RPMI7951 (cell line): ENCODE measurements at places on chromosomes 2 and 18.

DNA sequence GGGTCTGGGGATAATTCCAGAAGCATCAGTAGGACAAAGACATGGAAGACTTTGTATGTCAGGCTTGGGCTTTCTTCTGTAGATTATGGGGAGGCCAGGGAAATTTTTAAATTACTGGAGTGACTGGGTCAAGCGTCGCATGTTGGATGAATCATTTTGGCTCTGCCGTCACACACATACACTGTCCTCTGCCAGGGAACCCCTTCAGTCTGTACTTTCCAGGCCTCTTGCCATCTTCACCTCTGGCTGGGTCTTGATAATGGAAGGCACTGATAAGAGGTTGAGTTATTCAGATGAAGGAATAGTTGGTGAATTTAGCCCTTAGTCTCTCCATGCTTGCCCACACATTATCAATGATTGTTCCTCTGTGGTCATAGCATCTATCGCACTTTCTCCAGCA lies 895.1 kb upstream of the CELF4 start:
- no peak for DNase-seq

DNA sequence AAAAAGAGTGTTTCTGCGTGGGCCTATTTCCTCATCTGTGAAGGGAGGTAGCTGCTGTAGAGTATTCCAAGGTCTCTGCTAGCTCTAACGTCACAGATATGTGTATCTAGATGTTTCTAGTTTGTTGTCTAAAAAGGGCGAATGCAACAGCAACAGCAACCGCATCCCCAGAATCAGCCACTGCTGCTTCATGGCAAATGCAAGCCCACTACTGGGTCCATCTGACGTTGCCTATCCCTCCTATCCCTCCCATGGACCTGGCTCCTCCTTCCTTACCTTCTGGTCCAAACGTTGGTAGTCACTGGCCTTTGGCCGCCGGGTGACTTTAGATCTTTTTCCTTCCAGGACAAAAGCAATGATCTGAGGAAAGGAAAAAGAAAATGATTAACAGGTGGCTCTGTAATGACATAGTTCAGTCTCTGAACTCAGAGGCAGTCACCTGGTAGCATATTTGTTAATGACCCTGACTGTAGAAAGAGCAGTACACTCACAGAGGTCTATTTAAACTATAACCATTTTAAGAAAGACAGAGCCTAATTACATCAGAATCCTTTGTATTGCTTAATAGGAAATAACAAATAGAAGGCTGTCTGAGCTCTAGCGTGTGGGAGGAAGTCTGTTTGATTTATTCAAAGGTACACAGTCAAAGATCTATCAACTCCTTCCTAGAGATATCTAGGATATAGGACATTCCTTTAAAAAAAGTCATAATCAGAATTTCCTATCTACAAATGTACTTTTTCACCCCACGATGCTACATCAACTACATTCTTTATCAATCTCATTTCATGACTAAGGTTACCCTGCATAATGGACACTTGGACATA lies 2.9 kb downstream of the TGOLN2 start:
- DNase-seq: no peak

DNA sequence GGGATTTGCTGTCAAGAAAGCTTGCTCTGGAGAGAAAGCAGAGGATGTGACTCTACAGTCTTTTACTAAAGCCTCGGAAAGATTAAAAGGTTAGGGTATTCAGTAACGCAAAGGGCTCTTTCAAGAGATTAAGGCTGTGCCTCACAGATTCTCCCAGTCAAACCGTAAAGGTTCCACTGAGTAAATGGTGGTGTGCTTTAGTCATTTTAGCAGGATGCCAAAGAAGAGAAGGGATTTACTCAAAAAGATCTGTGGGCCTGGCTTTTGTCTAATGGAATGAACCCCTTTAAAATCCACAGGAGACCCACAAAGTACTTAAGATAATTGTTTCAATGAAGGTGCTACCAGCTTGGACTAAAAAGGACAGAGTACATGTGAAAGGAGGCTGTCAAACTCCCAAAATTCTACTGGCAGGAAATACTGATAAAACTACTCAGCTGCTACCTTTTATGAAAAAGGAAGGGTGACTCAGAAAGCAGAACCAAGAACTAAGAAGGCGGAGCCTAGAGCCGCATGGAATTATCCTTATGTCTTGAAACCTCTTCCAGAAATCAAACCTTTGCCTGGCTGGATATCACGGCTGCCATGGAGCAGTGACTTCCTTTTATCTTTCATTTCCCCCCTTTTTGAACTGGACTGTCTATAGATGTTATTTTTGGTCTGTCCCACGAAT lies 670.2 kb upstream of the ZEB2 start:
- peak; percentile 36 for DNase-seq

GRCh38 chr2:196268538-196269338 lies 97.4 kb upstream of the STK17B start:
- no peak for DNase-seq

GRCh38 chr18:25279556-25279955 lies 72.4 kb downstream of the ZNF521 start:
- DNase-seq: no peak

DNA sequence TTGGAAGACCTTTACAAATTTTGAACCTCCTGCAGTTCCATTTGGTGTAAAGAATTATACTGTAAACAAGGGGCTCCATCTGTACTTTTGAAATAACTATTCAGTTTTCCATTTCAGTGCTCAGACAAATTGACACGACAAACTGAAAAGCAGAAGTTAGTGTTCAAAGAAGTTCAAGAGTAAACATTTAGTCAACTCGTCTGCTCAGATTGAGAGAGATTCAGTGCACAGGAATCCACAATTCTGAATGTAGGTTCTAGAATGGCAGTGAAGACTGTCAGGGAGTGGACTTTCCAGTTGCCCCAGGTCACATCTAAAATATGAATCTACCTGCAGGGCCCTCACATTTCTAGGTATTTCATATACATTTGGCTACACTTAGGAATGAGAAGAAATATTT lies 322.3 kb upstream of the TCF4 start:
- DNase-seq: no peak

DNA sequence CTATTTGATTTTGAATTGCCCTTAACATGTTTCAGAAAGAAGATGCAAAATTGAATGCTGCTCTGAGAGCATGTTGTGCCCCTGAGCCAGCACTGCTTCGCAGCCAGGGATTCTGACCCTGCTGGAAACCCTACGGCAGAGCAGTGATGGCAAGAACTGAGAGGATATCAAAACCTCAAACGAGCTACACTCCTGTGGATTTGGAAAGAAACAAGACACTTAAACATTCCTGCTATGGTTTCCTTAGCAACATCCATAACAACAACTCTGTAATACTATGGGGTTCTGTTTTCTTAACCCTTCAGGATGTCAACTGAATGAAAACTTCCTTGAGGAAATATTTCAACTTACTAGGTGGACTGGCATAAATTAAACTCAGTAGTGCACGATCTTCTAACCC lies 649.1 kb downstream of the NYAP2 start:
- peak; percentile 88 for DNase-seq

GRCh38 chr2:240595381-240596079 lies 9.0 kb downstream of the CAPN10 start:
- DNase-seq: no peak

DNA sequence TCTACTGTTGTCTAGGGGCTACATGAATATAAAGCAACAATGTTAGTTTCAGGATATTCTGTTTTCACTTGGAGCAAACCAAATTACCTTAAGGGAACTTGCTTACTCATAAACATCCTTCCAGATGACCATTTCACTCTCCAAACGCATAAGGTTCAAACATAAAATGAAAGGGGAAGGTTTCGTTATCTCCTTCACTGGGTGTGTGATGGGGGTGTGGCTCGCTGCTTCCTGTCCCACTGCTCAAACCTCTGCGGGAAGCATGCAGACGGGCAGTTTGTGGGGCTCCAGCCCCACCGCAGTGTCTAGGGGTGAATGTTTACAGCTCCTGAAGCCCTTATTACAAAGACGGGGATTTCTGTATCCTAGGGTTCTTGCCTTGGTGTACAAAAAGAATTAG lies 1310.9 kb upstream of the TMEFF2 start:
- DNase-seq: peak; percentile 14

DNA sequence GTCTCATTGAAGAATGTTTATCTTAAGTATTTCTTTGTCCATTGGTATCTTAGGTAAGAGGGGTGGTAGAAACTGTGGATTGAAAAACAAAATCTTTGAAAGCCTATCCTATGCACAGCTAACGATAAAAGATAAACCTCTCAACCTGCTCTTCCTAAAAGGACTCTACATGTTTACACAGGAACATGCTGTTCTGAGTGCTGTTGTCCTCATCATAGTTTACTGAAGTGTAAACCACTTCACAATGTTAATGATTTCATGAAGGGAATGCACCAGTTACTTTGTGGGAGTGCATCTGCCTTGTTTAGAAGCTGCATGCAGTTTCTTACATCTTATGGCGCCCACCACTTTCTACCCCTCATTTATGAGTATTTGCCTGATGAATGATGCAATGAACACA lies 1.2 kb downstream of the ACMSD start:
- no peak for DNase-seq

DNA sequence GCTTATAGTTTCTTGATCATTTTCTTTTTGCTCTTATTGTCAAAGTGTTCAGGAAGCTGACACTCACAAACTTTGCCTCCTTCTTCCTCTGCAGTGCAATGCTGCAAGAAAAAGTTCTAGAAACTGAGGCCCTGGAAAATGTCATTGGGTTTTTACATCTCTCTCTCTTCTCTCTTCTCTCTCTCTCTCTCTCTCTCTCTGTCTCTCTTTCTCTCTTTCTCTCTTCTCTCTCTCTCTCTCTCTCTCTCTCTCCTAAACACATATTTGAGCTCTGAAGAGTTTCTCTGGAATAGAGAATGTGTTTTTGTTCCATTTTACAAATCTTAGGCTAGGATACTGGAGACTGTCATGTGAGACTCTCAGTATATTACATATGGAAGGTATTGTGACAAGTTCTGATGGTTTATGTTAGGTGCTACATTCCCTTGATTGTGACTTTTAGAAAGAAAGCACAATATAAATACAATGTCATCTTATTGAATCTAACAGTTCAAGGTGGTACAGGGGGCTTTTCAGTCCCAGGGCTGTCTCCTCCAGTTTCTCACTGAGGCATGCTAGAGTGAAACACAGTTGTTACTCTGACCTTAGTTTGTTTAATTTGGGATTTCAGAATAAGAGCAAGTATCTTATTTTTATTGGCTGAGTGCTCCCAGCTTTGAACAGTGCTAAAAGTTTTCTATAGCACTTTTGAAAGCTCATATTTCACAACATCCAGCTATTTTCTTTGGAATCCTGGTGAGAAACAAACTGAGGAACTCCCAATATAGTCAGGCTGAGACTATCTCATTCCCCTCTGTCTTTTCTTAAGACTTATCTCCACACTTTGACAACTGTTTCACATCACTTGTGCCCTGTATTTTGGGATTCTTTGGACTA lies 41.4 kb upstream of the EHBP1 start:
- DNase-seq: no peak

- no peak for DNase-seq
Observed at GRCh38 chr18:41769265-41769664, 185.8 kb upstream of the PIK3C3 start.

DNA sequence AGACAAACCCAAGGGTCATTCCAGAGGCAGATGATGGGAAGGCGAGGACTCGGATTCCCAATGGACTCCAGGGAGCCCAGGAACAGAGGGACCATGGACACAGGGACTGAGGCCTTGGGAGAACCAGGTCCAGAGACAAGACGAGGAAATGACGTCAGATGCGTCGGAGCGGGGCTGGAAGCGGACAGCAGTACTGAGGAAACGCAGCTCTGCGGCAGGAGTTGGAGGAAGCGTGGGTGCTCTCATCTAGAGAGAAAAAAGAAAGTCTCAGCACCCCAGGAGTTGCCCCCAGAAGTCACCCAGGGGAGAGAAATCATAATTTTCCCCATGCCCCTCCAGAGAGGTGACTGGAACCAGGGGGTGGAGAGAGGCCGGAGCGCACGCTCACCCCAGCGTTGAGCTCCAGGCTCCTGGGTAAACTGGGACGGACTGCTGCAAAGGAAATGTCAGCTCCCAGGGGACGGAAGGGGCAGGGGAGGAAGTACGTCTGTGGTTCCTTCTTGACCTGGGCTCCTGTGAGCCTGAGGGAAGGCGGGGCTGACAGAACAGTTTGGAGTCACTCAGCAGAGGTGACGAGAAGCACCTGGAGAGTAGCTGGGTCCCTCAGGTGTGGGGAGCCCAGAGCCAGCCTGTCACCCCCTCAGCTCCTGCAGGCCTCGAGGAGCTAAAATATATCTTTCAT lies 44.7 kb downstream of the CMPK2 start:
- no peak for DNase-seq
